ENCODE measurements at places on chromosomes 16 and 17. TPM values are rescaled to one million over a fixed set of nuclear protein-coding genes. Genes with fewer than 3 reads are reported as not detected.

The KIF19 gene
- 0.22 TPM for total RNA-seq

The CCDC78 gene
- total RNA-seq: 0.32 TPM

The NAGS gene
- total RNA-seq: 0.54 TPM

The ST6GALNAC1 gene
- 2.8 TPM for total RNA-seq

The SP6 gene
- 0.08 TPM for total RNA-seq

The YPEL3 gene
- total RNA-seq: 64.1 TPM

The IRX6 gene
- 1.4 TPM for total RNA-seq

The RCVRN gene
- not detected for total RNA-seq

The OTOP2 gene
- not detected for total RNA-seq

Data from Right ventricle myocardium superior (tissue), 1 donor.